ENCODE measurements at places on chromosomes 5 and 9.

DNA sequence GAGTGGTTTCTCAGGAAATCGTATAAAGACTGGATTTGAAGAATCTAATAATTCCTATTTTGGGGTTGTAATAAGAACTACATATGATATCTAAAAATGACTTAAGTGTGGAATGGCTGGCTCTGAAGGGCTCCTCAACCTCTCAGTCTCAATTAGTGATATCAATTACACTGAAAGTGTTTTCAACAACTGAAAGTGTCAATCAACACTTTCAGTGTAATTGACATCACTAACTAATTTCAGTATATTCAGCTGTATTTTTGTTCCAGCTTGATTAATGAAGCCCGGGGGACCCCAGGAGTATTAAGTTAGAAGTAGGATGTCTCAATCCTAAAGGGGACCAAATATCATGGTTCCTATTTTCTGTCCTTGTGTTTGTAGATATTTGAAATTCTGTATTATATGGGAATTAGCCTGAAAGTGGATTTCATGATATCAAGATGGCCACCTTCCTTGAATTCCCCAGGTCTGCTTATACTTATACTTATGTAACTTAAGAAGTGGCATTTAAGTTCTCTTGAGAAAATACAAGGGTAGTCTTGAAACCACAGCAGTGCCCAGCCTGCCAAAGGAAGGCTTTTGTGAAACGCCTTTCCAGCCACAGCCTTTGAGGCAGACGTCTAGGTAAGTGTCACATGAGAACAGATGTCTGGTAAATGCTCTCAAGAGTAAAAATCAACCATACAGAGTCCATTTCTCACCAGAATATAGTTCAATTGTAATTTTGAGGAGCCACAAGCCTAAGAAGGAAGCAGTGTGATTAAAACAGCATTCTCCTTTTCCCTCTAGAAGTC, 4.6 kb downstream of the BASP1 start:
- DNase-seq: no peak

DNA sequence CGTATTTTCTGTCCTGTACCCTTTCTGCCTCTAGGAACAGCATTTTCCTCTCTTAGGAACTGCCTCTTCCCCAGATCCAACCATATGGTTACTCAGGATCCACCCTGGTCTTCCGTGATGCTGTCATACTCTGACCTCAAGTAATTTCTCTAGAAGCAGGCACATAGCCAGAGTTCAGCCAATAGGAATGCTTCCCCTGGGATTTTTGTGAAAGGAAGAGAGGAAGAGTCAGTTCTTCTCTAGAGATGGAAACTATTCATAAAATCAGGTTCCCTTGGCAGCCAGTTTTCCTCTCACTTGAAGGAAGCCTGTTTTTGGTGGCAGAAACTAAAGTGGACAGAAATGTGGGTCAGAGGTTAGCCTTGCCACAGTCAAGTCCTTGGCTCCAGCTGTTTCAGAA, 400.1 kb upstream of the PCSK5 start:
- no peak for DNase-seq

- no peak for DNase-seq
Observed at GRCh38 chr9:38083858-38084555, 15.0 kb upstream of the SHB start.

GRCh38 chr5:145938776-145939539, 2.6 kb downstream of the SH3RF2 start:
- no peak for DNase-seq

- no peak for DNase-seq
Observed at GRCh38 chr9:107673861-107674720, 184.5 kb upstream of the KLF4 start.

GRCh38 chr5:14143841-14144585, 871 bp downstream of the TRIO start:
- no peak for DNase-seq

GRCh38 chr9:92601451-92601850, 65.7 kb upstream of the ECM2 start:
- DNase-seq: no peak

- no peak for DNase-seq
Observed at GRCh38 chr5:179128976-179129375, 68.8 kb downstream of the ZNF354C start.

DNA sequence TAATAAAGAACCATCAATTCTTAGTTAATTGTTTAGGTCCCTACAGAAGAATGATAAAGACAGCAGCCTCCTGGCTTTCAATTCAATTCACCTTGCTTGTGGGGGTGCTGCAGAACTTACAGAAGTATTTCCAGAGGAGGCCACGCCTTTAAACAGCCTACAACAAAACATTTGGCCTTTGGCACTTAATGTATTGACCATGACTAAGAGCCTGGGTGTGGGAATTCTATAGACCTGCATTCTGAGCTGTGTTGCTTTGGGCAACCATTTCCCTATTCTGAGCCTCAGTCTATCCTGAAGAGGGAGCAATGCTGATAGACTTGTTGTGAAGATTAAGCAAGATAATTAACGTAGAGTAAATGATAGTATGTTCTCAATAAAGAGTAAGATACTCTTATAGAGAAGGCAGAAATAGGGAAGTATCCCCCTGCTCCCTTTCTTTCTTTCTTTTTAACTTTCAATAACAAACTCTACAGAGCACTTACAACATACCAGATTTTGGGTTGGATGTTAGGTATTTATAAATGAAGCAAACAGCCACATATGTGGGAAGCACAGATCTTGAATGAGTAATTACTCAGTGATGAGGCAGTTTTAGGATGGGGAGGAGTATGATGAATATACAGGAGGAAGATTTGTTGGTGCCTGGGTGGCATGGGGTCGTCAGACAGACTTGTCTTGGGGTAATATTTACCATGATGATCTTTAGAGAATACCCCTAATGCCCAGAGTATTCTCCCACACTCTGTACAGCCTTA, 28.4 kb downstream of the PAPPA start:
- no peak for DNase-seq

All from cortex of kidney (tissue), 1 donor.